ENCODE measurements at places on chromosomes 5 and 9.

GRCh38 chr5:150516011-150516410, 8.1 kb downstream of the NDST1 start:
- DNase-seq: no peak

GRCh38 chr5:113217619-113218184, 217.1 kb downstream of the TSSK1B start:
- no peak for DNase-seq

DNA sequence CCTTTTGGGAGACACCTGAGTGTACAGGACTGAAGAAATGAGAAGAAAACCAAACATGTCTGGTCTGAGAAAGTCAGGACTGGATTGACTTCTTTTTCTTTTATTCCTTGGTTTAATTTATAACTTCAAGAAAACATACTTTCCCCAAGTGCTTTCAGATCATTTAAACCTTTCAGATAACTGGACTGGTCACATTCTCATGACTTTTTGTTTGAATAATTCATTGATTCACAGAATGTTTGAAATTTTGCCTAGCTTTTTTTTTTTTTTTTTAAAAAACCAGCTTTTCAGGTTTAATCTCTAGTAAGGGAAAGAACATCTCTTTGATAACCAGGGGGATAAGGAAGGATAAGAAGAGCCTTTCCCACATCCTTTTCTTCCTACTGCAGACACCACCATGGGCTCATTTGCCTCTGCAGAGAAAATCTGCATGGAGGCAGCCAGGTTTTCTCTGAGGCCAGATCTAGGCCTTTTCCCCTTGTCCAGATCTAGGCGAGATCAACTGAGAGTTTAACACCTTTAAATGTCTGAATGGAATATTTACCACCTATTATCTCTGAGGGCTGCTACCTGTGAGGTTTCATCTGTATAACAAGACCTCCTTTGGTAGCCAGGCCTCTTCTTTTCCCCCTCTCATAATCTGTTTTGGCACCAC, 45.0 kb upstream of the SLC28A3 start:
- no peak for DNase-seq

DNA sequence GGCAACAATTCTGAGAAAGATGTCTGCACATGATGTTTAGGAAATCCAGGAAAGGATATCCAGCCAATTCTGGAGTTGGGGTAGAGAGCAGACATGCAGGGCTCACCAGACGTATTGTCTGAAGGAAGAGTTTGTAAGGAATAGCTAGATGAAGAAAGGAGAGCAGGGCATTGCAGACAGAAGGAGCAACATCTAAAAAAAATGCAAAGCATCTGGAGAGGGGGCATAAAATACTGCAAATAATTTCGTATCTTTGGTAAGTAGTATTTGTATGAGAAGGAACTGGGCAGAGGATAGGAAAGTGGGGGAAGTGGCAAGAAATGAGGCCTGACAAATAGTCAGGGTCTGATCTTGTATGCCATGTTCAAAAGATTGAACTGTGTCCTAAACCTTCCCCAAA, 74.8 kb downstream of the MACIR start:
- no peak for DNase-seq

DNA sequence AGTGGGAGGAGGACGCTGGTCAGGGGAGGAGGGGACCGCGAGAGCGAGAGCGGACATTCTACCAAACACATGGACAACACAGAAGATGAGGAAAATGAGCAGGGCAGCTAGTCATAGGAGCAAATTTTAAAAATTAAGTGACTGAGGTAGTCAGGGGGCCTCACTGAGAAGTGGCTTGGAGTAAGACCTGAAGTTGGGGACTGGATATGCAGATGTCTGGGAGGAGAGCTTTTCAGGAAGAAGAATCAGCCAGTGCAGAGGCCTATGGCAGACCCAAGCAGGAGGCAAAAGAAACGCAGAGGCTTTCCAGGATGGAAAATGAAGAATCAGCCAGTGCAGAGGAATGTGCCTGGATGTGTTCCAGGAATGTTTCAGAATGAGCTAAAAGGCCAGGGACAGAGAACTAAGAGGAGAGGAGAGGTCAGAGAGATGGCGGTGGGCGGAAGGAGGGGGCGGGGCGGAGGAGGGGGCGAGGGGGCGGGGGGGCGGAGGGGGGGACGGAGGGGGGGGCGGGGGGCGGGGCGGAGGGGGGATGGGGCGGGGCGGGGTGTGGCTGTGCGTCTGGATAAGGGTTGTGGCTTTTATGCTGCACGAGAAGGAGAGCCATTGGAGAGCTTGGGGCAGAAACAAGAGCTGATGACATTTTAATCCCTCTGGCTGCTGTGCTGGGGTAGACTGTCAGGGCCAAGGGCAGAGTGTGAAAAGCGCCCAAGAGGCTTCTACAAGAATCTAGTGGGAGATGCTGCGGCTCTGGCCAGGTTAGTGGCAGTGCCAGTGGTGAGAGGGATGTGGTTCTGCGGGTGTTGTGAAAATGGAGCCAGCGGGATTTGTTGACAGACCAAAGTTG, 129.6 kb downstream of the KCNIP1 start:
- peak; percentile 37 for DNase-seq

DNA sequence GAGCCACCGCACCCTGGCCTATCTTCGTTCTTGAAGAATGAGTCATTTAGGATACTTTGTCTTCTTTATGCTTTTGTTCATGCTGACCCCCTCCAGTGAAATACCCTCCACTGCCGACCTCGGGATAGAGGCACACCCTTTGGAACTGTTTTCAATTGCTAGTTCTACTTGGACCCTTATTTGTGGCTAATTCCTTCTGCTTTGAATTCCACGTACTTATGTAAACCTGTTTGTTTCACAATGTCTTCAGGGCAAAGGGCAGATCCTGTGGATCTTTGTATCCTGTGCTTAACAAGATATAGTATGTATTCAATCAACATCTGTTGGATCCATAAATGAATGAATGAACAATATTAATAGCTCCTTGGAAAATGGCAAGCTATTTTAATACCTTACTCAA, 19.6 kb upstream of the AOPEP start:
- DNase-seq: no peak

DNA sequence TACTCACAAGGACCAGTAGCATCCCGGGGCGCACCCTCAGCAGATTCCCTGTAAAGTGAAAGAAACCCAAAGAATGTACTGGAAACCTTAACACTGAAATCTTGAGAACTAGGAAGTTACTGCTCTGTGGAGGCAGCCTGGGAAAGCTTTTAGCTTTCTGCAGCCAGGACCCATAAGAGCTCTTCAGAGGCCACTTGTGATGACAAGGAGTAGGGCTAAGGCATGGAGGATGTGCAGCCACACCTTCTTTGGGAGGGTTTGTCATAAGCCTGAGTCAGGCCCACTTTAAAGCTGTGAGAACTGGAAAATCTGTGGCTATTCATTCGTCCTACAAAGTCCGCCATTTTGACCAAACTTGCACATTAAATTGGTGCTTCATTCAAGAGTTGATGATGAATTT, 291.1 kb upstream of the TLE4 start:
- DNase-seq: no peak

DNA sequence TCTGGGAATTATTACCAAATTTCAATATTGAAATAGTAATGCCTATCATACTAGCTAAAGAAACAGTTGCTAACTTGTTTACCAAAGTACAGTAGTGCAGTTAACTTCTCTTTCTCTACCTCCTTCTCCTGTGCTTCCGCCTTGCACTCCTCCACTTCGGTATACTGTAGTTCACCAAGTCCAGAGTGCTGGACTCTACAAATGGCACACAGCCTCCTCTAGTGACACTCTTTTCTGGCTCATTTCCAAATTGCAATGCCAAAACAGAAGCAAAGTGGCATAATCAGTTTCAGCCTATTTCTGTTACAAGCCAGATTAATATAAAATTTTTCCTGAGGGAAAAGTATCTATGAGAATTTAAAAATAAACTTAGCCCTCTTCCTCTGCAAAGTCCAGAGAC, 86.0 kb upstream of the RASGRF2 start:
- no peak for DNase-seq
